ENCODE measurements at places on chromosomes 5 and 9.

- DNase-seq, result no peak
Measured at GRCh38 chr5:107597803-107598202, 72.9 kb downstream of the EFNA5 start.

DNA sequence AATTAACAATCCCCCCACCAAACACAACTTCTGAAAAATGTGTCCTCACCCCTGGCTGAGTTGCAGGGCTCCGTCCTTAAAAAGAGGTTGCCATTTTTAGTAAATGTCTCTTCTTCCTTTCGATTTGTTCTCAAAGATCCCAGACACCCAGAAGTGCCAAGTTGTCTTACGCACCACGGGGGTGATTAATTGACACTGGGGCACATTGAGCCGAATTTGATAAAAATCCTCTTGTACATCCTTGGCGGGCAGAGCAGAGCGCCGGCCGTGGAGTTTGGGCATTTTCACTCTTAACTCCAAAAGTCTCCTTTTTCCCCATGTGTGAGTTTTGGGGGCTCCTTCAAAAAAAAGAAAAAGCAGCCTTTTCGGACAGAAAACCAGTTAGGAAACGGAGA lies 4.5 kb downstream of the LMX1B start:
- DNase-seq, result no peak

DNA sequence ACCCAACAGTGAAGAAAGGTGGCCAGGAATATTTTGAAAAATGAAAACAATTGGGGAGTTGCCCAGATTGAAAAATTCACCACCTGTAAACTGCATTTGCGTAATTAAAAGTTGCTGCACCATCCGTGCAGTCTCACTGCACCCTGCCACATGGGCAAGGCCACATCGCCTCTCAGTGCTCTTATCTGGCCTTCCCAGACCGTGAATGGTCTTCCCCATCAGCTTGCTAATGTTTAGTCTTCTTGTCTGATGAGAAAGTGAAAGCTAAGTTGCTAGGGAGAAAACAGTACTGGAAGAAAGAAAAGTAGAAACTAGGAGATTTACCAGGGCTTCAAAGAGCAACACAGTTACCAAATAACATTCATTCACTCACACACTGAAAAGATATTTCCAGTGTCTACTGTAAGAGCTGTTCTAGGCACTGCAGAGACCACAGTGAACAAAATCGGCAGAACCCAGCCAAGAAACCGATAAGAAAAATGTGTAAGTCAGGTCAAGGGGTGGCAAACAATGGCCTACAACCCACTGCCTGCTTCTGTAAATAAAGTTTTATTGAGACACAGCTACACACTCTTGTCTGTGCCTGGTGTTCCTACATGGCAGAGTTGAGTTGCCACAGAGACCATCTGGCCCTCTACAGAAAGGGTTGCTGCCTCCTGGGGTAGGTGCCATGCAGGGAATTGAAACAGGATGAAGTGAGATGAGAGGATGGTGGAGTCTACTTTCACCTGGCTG lies 51.2 kb upstream of the CTSL start:
- no peak for DNase-seq

DNA sequence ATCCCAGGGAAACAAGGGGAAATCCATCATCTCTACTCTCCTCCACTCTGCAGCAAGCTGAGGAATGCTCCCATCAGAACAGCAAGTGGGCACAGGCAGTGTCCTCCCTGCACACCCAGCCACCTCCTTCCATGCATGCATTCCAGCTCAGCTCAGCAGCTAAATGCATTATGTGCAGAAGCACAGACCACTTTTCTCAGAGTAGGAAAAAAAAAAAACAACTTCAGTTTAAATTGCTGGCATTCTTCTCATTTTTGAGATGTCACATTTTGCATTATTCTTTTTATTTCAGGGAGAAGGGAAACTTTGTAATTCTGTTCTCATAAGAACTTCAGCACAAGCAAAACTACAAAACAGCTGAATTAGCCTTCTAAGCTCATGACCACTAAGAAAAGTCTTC lies 312.2 kb downstream of the SEMA5A start:
- no peak for DNase-seq

GRCh38 chr5:103356350-103357091 lies 98.0 kb downstream of the MACIR start:
- DNase-seq, result peak; percentile 8

- DNase-seq, result no peak
Measured at GRCh38 chr9:115923410-115923809, 230.2 kb upstream of the PAPPA start.

DNA sequence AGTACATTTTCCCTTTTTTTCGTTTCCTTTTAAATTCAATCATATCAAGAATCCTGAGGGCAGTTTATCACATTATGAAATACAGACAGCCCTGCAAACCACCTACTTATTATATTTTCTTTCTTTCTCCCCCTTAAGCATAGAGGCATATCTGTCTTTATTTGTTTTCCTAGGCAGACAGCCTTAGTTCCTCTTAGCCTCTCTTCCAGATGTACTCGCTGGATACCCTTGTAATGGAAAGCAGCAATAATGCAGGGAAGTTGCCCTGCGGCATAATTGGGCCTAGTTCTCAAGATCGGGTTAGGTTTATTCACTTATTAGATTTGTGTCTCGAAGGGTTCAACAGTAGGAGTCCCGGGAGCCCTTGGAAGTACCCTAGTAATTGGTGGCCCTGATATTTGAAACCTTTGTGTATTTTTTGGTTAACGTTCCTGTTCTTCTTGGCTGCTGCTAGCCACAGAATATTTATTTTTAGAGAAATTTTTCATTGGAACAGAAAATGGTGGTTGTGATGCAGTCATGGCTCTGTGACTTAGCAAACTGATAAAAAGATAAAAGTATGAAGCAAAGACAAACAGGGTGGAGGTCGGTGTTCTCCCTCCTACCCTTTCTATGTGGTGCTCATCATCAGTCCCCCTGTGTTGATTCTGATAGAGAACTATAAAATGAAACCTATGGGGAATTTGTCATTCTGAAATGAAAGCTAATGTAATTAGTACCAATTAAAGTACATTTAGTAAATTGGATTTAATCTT lies 6.4 kb downstream of the TLE4 start:
- DNase-seq, result no peak

- peak; percentile 93 for DNase-seq
Measured at GRCh38 chr9:85212209-85212608, 529.5 kb downstream of the AGTPBP1 start.

DNA sequence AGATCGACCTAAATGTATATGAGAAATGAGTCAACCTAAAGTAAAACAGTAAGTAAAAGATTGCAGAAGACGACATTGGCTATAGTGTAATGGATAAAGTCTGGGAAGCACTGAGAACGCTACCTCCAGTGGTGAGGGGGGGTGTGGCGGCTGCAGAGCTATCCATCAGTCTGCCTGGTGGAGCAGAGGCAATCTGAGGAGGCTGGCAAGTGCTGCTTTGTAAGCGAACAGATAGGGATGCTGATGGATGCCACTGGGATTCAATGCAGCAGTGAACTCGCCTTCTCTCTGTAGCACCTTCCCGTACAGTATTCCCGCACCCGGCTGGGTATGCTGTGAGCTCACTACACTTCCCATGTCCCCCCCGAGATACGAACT lies 261.5 kb downstream of the NSG2 start:
- no peak for DNase-seq

GRCh38 chr5:118016396-118016795 lies 972.0 kb downstream of the DTWD2 start:
- no peak for DNase-seq

DNA sequence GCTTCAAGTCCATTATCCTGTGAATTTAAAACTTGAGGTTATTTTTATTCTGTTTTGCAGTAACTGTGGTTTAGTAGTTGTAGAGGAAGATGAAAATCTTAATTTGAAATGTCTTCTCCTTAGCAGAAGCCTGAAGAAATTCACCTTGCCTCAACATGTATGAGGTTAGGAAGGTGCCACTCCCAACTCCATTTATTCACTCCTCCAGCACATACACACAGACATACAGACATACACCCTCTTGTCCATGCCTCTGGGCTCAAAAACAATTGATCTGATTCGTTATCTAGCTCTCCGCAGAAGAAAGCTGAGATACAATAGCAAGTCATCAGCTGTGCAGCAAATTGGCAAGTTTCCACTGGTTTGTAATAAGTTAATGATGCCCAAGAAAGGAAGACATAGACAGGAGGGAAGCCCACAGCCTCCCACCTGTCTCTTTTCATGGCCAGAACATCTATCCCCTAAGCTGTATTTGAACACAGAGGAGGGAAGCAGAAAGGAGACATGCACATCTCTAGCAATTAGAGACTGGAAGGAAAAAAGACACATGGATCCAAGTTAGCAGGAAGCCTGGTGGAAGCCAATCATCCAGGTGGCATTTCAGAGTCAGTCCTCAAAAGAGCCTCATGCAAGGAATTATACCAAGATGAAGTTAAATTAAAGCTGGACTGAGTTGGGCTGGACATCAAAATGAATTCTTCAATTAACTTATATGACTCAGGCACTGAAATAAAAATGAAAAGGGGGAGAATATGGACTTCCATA lies 257.9 kb downstream of the ASTN2 start:
- DNase-seq, result peak; percentile 8

Measured in epithelial cell of esophagus (primary cell).